ENCODE measurements at places on chromosomes 7 and 10.

DNA sequence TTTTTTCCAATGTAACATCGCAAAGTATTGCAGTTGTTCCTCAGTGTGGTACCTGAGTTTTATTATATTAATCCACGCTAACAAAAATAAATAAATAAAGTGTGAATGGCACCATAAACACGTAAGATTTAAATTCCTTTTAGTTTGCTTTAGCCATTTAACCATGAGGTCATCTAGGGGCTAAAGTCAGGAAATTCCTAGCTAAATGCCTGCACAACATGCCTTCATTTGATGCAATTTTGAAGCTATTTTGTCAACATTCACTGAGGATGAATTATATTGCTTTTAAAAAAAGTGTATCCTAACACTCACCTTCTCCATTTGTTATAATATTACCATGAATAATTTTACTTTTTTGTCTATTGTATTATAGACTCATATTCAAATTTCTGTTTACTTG, 714.4 kb downstream of the GATA3 start:
- no peak for DNase-seq

DNA sequence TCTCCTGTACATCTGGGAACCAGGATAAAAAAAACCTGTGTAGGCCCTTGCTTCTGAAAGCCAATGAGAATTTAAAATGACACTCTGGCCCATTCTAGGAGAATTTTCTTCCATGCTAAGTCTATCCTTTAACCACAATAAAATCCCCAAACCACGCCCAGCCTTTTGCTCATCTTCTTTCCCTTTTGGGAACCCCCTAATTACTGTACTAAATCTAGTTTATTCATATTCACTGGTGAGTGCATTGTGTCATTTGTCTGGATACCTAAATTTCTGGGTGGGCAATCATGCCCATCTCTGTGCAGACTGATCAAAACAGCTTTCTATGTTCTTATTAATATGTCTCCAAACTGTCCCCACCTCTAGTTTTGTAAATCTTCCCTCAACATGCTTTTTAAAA, 11.7 kb upstream of the CDK14 start:
- no peak for DNase-seq

DNA sequence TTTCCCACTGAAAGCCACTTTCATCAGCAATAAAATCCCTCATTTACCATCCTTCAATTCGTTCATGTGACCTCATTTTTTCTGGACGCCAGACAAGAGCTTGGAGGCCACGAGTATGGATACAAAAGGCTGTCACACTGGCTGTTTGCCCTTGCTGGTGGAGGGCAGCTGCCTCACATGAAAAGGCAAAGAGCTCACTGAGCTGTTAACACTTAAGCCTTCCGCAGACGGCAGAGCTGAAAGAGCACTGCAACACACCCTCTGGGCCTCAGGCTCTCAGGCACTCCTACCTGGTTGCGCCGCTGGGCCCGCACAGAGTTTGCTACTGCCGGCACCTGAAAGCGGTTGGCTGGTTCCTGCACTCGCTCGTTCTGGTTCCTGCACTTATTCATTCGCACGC, 193.5 kb downstream of the CFTR start:
- DNase-seq, result no peak

- no peak for DNase-seq
These were observed 251.0 kb downstream of the NSUN6 start for GRCh38 chr10:18400201-18400905.

DNA sequence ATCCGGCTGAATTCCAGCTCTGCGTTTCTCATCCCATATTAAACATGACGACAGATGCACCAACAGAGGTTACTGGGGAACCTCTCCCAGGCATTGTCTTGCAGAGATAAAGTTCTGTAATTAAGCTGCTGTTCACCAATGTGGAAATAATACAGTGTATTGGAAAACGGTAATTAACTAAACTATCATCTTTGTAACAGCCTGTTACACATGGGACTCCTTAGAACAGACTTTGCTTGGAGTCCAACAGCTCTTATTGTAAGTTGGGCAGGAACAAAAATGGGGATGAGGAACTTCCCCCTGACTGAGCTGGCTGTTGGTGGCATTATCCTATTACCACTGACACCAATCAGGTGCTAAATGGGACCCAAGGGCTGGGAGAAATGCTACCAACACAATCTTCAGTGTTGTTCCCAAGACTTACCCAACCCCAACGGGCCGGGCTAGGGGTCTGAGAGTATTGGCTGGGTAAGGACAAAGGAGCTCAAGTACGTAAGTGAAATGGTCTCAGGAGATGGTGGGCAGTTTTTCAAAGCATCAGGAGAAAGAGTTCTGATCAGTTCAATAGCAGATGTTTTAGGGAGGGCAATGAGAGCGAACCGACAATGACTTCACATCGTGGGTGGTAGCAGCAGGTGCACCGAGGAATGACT, 759.4 kb downstream of the GRID1 start:
- no peak for DNase-seq

- no peak for DNase-seq
These were observed 54.3 kb upstream of the TNRC18 start for GRCh38 chr7:5477723-5478531.

- peak; percentile 27 for DNase-seq
These were observed 114.6 kb upstream of the SFMBT2 start for GRCh38 chr10:7525314-7526016.

- no peak for DNase-seq
These were observed 33.6 kb upstream of the XRCC2 start for GRCh38 chr7:152709287-152710152.

DNA sequence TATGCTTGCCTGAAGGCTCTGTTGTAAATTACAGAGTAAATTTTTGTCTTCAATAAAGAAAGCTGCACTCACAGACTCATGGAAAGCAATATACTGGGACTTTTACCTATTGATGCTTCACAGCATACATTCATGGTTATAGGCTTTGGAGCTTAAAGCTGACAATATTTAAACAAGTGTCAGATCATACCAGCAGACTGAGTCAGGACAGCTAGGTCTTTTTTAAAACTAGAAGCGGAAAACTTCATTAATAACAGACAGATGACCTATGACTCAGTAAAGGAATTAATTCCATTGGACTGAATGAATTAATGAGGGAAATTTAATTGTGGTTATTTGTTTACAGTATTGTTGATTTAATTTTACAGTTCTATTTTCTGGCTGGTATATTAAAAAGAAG, 165.8 kb upstream of the DGKB start:
- no peak for DNase-seq

DNA sequence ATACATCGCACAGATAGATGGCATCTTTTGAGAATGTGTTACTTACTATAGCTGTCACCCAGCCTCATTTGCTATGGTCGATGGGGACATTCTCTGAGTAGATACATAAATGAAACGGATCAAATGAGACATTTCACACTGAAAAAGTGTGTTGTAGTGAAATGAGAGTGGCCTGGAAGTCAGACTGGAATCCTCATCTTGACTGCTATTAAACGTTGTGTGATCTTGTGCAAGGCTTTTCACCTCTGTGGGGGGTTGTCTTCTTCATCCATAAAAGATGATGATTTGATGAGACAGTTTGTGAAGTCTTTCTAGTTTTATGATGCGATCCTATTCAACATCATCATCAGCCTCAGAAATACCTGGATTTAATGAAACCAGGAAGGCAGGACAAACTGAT, 155.4 kb upstream of the MYO3A start:
- DNase-seq, result no peak

DNA sequence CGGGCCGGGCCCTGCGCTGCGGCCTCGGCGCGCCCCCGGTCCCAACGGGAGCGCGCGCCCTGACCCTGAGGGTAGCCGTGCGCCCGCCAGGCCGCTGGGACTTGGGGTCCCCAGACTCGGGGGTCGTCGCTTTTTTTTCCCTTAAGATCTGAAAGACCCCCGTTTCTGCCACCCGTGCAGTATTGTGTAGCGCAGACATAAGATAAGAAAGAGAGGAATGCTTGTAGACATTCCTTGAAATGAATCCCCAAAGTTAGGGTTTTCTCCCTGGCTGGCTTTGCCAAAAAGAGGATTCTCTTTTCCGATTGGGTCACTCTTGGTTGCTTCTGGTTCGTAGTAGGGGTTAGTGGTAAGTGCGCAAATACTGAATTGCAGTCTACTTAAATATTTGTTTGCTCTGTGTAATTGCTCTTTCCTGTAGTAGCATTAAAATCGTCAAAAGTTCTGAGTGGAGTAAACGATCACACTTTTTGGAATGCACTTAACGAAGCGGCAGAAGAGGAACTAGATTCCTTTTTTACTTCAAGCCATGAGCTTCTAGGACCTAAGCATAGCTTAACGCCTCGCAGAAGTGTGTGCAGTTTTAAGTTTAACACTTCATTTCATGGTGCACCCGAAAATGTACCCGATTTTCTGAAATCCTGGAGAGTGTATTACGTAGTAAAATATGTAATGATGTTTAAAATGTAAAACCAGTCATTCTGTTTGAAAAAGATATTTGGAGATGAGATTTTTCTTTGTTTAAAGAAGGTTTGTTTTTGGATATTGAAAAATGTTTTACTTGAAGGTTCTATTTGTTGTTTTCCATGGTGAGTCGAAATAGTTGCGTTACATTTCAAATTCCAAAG, 1.3 kb downstream of the CUL1 start:
- no peak for DNase-seq

- DNase-seq, result no peak
These were observed 241.0 kb downstream of the WDR11 start for GRCh38 chr10:121091961-121092719.

DNA sequence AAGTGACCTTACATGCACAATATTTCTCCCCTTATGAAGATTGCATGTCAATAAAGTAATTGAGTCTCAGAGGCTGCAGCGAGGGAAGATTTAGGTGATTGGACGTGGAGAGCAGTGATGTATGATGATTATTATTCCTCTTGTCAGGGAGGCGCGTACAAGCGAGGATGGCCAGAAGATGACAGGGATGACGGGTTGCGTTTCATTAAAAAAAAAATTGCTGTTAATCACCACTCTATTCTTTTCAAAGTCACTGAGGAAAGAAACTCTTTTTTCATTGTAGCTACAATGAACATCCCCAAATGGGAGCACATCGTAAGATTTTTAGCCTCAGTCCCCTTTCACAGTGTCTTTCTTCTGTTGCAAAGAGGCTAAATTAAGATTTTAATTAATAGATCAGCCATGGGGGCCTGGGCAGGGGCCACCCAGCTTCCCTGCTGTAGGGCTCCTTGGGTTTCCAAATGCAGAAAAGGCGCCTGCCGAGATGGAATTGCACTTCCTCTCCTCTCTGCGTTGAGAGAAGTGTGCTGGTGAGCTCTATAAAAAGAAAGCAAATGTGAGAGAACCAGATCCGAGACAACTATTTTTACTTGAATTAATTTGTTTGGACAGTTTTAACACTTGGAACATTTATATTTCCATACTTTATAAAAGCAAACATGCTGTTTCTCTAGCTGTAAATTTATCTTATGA, 998.1 kb downstream of the LRMDA start:
- DNase-seq, result no peak

GRCh38 chr7:155589001-155589980, 42.9 kb upstream of the CNPY1 start:
- no peak for DNase-seq

- DNase-seq, result no peak
These were observed 9.3 kb upstream of the MYL7 start for GRCh38 chr7:44150466-44150832.

DNA sequence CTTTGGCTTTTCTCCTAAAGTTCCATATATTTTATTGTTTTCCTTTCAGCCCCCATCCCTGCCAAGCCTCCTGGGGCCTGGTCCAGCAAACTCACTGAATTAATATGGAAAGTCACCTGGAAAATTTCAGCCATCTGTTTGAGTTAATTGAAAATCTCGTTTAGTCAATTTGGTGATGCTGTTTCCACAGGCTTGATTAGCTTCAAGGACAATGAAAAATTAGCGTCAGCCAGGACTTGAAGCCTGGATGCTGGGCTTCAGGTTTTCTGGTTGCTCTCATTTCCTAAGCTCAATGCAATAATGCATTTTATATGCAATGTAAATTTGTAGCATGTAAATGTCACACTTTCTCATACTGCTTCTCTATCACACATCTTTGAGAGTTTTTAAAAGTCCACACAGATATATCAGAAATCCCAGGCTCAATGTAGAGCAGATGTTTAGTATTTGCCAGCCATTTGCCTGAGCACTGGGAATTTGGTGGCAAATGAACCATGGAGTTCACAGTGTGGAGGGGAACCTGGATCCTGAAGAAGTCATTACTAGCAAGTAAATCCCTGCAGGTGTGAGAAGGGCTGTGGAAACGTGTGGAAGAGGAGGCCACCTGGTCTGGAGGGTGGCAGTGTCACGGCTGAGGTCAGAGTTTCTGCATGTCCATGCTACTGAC, 228.5 kb downstream of the PAXIP1 start:
- no peak for DNase-seq

DNA sequence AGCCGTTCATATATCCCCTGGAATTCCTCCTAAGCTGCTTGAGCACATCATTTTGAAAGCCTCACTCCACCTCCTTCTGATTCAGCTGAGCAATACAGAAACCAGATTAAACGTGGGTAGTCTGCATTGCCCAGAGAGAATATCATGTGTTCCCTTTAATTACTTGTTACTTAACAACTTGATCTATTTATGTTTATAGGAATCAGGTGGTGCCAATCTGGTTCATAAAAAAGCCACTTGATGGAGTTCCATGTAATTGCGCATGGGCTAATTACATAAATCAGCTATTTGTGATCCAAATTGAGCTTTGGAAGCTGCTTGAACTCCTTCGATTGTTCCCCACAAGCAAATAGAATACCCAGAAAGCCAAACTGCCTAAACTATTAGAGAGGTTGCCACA, 114.7 kb upstream of the ADCY1 start:
- no peak for DNase-seq

DNA sequence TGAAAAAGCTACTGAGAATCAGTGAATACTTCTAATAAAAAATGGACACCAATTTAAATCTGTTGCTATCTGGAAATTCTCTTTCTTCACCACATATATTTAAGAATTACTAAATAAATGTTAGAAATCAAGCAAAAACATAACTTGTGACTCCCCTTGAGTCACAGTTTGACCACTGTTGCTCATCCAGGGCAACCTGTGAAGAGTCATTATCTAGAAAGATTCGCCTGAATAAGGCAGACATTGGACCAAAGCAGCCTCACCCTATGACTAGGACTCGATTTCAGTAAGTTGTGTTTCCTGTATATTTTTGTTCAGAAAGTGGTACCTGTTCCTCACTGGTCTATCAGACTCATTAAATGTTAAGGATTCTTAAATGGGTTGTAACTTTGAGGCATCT, 572.4 kb downstream of the ATRNL1 start:
- no peak for DNase-seq

- DNase-seq, result no peak
These were observed 33.2 kb upstream of the TPK1 start for GRCh38 chr7:144869082-144869481.

GRCh38 chr10:43728425-43728824, 79.7 kb upstream of the ZNF32 start:
- DNase-seq, result no peak

- no peak for DNase-seq
These were observed 40.5 kb upstream of the RHEB start for GRCh38 chr7:151560243-151560642.

- DNase-seq, result no peak
These were observed 264.3 kb downstream of the SEMA3A start for GRCh38 chr7:83930262-83930661.
